ENCODE measurements at places on chromosomes 1 and 21.

- no peak for DNase-seq
These were observed 209.8 kb upstream of the PRMT6 start for GRCh38 chr1:106846656-106847055.

- DNase-seq, result no peak
These were observed 78.9 kb downstream of the CAMTA1 start for GRCh38 chr1:6864166-6864565.

GRCh38 chr1:1135339-1136136 lies 19.6 kb upstream of the C1orf159 start:
- DNase-seq, result no peak

DNA sequence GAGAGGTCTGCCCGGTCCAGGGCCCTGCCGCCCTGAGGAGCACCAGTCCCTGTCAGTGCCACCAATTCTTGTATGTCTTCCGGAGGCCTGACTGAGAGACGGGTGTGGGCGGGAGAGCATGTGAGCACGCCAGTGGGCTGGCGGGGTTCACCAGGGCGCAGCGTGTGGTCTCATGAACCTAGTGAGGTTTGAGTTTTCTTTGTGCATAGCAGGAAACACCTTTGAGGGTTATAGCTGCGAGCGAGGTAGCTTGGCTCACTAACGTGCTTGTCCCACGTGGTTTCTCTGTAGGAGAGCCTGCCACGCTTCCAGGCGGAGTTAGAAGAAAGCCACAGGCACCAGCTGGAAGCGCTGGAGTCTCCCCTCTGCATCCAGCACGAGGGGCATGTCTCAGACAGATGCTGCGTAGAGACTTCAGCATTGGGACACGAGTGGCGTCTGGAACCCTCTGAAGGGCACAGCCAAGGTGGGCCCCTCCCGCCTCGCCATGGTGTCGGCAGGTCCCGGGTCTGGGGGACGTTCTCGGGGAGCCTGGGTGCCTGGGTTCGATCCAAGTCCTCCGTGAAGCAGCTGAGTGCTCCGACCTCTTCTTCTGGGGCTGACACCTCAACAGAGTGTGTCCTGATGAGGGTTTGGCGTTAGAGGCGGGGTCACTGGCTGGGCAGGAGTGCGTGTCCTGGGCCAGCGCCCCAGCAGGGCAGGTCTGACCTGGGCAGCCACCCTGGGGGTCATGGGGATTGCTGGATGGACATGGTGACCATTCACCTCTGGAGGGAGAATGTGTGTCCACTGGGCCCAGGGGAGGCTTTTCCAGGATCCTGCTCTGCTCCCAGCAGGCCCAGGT lies 31.4 kb downstream of the PCNT start:
- DNase-seq, result no peak

GRCh38 chr21:38979271-38980121 lies 173.8 kb downstream of the ETS2 start:
- peak; percentile 78 for DNase-seq

GRCh38 chr21:36125512-36126207 lies 9.2 kb upstream of the CBR3 start:
- peak; percentile 76 for DNase-seq

DNA sequence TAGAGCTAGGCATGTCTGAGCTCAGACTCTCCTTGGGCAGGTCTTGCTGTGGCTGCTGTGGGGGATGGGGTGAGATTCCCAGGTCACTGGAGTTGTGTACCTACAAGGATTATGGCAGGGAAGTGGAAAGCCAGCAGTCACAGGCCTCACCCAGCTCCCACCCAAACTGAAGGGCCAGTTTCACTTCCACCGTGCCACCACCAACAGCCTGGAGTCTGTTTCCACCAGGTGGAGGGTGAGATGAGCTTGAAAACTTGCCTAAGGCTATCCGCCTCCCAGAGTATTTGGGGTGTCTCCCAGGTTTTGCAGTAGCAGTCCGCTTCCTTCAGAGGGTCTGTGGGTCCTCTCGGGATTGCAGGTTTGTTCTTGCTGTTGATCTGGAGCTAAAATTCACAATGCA lies 327.7 kb downstream of the PTPRC start:
- no peak for DNase-seq

DNA sequence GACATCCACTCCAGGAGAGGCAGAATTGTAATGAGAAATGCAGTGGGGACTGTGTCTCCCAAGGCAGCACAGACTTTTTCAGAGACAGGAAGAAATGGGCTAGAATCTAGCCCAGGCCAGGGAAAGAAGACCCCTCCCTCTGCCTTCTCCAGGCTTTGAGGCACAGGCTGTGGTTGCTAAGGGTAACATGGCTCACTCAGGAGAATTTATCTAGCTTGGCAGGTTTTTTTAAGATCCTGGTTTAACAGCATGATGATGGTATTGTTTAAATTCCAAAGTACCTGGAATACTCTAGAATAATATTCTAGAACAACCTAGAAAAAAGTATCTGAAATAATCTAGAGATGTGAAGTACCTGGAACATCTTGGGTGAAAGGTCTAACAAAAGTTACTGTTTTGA lies 125.6 kb downstream of the URB2 start:
- peak; percentile 38 for DNase-seq

GRCh38 chr1:43973981-43974442 lies 748 bp upstream of the ATP6V0B start:
- DNase-seq, result peak; percentile 66

DNA sequence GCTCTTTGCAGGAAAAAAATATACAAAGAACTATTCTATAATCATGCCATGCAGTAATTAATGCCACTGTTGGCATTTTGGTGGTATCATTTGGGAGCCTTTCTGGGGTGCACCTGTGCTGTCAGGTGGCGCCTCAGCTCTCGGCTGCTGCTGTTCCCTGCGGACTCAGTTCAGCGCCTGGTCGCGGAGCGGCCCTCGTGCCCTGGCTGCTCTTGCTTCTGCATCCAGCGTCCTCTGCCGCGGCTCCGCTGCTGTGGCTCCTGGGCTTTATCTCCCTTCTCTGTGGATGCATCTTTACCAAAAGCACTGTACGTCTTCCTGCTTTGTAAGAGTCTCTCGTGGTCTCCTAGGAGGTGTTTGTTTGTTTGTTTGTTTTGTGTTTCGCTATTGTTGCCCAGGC lies 35.1 kb upstream of the PWP2 start:
- no peak for DNase-seq

DNA sequence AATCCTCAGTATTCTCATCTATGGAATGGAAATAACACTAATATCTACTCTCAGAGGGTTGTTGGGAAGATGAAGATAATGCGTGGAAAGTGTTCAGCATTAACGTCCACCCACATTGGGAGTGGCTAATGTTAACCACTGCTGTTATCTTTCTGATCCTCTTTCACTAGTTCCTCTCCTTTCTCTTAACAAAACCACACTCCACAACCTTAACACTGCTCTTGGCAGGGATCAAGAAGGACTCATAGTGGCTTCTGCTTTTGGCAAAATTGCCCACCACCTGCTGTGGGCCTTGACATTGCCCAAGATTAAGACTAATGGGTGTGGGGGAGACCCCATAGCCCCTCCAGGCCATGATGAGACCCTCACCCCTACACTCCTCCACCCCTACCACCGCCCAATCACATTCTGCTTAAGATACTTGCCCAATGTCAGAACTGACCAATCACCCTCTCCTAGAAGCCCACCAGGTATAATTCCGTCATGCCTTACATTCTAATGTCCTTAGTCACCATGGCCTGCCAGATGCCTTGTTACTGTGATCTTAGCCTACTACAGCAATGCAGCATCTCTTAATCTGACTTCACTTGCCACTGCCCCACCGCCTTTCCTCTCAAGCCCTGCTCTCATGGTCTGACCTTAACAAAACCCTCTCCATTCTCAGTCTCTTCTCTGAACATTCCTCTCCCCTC lies 27.1 kb downstream of the DHCR24 start:
- DNase-seq, result peak; percentile 92

DNA sequence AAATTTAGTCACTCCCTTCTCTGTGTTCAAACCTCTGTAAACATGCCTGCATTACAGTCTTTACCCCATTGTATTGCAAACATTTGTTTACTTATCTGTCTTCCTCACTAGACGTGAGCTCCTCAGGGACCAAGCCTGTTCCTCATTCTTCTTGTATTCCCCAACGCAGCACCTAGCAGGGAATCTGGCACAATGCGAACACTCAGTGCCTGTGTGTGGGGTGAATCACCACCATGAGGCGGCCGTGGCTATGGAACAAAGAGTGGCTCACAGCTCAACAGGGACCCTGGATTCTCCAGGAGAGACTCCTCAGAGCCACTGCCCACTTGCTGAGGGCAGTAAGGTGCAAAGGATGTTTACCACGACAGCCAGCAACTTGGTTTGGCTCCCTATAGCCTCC lies 95.9 kb downstream of the DDX20 start:
- DNase-seq, result no peak

DNA sequence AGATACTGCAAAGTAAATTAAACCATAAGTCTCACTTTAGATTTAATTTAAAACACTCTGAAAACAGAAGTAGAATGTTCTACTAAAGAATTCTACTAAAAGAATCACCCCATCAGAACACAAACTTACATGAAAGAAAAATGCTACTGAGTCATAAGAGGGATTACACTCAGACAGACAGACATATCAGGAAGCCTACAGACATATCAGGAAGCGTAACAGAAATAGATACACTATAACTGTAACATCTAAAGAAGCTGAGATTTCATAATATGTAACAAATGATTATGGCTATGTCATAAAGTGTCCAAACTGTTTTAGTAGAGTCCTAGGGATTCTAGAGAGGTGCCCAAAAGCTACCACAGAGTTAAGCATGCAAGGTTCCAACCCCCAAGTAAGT lies 23.9 kb downstream of the FOXJ3 start:
- no peak for DNase-seq

GRCh38 chr1:156196445-156196844 lies 2.5 kb downstream of the SLC25A44 start:
- no peak for DNase-seq

GRCh38 chr1:64650411-64650810 lies 94.5 kb upstream of the RAVER2 start:
- DNase-seq, result no peak

GRCh38 chr1:6427441-6428390 lies 3.1 kb downstream of the ESPN start:
- no peak for DNase-seq

- DNase-seq, result no peak
These were observed 81.6 kb upstream of the KCNE2 start for GRCh38 chr21:34282223-34282622.

DNA sequence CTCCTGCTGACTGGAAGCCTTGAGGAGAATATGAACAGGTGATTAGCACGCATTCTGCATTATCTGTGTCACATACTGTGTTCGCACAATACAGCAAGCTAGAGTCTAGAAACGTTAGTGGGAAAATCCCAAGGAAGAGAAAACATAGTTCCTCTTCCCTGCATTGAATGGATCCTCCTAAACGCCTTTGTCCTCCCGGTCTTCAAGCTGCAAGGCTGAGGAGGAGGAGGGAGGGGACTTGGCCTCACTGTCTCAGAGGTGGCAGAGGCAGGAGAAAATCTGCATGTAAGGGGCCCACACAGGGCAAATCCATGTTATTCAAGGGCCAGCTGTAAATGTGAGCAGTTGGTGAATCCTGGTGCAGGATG lies 34.4 kb downstream of the WNT9A start:
- no peak for DNase-seq

- peak; percentile 72 for DNase-seq
These were observed 11.9 kb downstream of the MTFR1L start for GRCh38 chr1:25831569-25832196.

GRCh38 chr1:163401211-163401610 lies 79.5 kb downstream of the NUF2 start:
- DNase-seq, result no peak

- DNase-seq, result no peak
These were observed 18.1 kb upstream of the FAM78B start for GRCh38 chr1:166184897-166185296.

DNA sequence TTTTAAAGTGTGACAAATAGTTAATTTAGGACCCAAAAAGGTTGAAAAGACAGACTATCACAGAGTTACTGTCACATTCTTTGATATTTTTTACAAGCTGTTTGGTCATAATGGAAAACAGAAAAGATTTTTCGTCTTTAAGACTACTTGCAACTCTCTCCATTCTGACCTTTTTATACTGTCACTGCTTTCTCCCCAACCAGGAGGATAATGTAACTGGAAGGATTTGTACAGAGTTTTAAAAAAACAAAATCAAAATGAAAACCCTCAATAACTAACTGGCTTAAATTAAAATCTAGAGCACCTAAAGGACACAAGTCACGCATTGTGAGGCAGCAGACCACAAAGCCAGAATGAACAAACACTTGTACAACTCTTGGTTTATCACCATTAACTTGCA lies 257.7 kb downstream of the FAF1 start:
- no peak for DNase-seq

GRCh38 chr1:38273196-38273804 lies 226.7 kb upstream of the POU3F1 start:
- DNase-seq, result no peak

DNA sequence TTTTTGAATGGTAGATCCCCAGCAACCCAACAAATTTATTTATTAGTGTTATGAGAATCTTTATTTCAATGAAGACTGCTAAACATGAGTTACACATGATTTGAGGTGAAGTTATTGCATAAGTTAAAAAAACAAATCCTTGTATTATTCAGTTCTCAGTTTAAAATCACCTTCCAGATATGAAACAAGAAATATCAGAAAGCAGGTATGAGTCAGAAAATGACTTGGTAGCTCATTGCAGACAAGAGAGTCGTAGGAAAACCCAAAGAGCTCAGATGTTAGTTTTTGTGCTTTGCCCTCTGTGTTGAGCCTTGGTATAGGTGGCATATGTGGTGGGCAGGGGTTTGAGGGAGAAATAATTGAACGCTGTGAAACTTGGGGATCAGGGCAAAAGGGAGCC lies 339.4 kb downstream of the BRINP3 start:
- DNase-seq, result no peak

DNA sequence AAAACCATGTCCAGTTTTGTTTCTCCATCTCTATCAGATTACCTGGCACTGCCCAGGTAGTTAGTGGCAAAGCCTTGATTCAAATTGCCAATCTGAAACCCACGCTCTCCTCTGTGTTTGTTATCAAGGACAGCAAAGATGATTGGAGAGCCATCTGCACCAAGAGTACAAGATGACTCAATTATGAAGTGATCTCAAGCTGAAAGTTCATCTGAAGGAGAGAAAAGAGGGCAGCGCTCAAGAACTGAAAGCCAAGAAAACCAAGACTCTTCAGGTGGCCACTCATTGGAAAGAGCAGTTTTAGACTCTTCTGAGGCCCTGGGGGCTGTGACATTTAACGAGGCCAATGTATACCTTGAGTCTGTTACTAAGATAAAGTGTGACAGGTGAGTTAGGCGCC lies 13.8 kb downstream of the RXRG start:
- no peak for DNase-seq

DNA sequence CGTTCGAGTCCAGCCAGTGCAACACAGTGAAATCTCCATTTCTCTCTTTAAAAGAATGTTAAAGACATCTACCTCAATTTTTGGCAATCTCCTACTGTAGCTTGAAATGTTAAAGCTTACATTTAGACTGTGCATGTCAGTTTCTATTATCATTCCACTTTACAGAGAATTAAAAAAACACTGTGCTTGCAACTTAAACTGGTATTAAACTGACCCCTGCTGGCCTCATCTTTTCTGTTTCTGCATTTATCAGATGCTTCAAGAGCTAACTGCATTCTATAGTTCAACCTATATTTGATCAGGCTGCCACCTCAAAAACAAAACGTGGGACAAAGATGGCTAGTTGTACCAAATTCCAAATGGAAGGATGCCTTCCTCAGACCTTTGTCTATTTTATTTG lies 226.5 kb downstream of the SMYD3 start:
- DNase-seq, result peak; percentile 80
